ENCODE measurements at places on chromosomes 7 and 10.

GRCh38 chr7:66877577-66878300, 43.3 kb upstream of the TMEM248 start:
- no peak for DNase-seq

DNA sequence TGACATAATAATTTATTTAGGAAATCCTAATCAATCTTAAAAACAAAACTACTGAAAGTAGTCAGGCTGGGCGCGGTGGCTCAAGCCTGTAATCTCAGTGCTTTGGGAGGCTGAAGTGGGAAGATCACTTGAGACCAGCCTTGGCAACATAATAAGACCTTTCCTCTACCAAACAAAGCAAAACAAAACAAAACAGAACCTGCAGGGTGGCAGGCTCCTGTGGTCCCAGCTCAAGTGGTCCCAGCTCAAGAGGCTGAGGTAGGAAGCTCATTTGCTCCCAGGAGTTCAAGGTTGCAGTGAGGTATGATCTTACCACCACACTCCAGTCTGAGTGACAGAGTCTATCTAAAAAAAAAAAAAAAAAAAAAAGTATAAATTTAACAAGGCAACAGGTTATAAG, 748.0 kb downstream of the CNTNAP2 start:
- no peak for DNase-seq

- no peak for DNase-seq
Observed at GRCh38 chr7:29224726-29225125, 30.2 kb downstream of the CHN2 start.

- no peak for DNase-seq
Observed at GRCh38 chr7:2525658-2526630, 6.4 kb downstream of the LFNG start.

- DNase-seq = no peak
Observed at GRCh38 chr7:74173074-74173473, 1.1 kb upstream of the EIF4H start.
